GM19239 (cell line): ENCODE measurements at places on chromosomes 1 and 21.
A peak's percentile ranks its signal among the peaks of the same experiment; 100 is the strongest.

GRCh38 chr1:245213066-245213831, 58.5 kb downstream of the KIF26B start:
- no peak for DNase-seq

- DNase-seq, result no peak
Measured at GRCh38 chr1:24770881-24771280, 25.6 kb downstream of the CLIC4 start.

DNA sequence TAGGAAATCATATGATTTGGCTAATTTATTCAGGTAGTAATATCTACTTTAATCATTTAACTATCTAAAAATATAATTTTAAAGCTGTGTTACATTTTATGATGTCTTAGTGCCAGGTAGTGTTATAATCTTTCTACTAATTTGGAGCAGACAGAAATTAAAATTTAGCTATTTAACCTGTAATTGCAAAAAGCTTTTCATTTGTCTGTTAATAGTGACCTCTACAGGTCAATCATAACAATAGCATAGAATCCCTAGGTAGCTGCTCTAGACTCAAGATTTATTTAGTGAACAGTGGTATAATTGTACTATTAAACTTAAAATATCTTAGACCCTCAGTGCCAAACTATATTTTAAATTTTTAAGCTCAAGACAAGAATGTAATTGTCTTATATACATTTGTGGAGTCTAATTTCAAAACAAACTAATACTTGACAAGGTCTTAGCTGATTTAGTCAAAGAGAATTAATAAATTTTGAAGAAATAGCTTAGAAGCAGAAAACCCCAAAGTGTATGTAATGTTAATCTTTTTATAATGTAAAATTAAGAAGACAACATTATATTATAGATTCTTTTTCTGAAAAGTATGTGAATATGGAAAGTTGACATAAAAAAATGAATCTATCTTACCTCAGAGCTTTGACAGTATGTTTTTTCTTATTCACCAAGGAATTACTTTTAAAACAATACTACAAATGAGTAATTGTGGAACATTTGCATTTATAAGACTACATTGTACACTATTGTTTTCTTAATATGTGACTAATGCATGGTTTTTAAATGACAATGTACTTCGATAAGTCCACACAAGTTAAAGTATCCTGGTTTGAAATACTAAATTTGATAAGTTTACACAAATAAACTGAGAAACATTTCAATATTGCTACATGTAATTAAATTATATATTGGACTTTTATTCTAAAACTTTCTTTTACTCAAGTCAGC, 64.1 kb upstream of the RNPC3 start:
- DNase-seq, result no peak

DNA sequence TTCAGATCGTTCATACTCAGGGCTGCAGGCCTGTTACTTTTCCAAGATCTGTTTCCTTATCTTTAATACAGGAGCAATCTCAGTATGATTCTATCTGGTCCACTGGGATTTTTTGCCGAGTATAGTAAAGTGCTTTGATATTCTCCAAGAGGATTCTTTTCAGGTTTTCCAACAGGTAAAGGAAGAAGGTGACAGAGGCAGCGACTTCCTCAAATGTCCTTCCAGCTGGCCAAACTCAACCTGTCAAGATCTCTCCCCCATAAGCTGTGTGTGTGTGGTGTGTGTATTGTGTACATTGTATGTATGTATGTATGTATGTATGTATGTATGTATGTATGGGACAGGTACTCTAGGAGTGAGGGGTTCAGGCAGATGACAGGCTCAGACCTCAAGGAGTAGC, 1.1 kb downstream of the AKR1A1 start:
- DNase-seq, result no peak

- DNase-seq, result no peak
Measured at GRCh38 chr1:74908131-74908530, 175.2 kb downstream of the TYW3 start.

- no peak for DNase-seq
Measured at GRCh38 chr21:42554251-42554961, 40.8 kb downstream of the SLC37A1 start.

DNA sequence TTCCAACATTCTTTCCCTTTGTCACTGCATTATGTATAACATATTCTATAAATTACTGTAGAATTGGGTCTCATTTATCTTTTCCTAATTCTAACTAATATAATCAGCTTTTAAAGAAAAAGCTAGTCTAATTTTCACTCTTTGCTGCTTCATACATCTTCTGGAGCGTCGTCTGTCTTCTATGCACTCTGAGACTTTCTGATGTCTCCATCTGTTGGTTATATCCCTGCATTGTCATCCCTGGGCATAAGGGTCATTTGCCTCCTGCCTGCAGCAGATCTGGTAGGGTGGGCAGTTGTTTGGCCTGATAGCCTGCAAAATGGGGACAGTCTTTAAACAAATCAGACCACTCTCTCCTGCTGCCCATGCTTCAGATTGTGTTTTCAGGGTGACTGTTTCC, 40.8 kb upstream of the DYNLT5 start:
- DNase-seq, result no peak

GRCh38 chr1:234842726-234843641, 233.0 kb upstream of the IRF2BP2 start:
- DNase-seq, result peak; percentile 33

- no peak for DNase-seq
Measured at GRCh38 chr1:72485801-72486200, 203.5 kb upstream of the NEGR1 start.

DNA sequence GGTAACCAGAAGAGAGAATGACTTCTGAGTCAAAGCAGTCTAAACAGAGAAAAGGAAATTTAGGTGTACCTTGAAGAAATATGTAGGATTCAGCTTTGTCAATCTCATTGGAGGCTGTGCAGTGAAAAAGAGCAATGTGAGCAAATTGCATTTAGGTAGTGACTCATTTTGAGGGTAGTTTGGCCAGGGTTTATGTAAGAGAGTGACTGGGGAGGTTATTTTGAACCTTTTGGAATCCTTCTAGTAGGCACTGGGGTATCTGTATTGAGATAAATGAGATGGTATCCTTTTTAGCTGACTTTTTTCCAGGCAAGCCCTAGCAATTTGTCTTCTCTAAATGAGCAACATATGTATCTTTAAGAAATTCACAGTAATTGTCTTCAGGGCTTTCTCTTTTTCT, 95.9 kb downstream of the DISP1 start:
- no peak for DNase-seq

- no peak for DNase-seq
Measured at GRCh38 chr1:67830928-67831830, 2.1 kb downstream of the GNG12 start.

DNA sequence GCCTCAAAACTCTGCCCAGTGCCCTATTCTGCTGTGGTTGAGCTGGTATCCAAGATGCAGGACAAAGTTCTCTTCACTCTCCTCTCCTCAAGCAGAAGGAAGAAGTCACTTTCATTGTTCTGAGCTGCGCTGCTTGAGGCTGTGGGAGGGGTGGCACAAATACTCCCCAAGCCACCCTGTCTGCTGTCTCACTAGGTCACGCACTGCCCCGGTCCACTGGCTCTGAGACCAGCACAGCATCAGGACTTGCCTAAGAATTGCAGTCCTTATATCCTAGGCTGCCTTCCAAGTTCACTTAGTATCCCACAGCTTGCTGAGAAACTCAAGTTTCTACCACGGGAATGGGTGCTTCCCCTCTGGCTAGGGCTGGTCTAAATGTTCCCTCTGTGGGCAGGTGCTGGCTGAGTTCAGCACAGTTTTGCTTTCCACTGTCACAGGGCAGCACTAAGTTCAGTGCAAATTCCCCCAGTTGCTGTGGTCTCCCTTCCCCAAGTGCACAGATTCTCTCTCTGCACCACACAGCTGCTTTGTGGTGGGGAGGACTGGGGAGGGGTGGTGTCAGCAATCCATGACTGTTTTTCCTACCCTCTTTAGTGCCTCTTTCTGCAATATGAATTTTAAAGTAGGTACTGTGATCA, 32.4 kb downstream of the SLC9C2 start:
- no peak for DNase-seq

DNA sequence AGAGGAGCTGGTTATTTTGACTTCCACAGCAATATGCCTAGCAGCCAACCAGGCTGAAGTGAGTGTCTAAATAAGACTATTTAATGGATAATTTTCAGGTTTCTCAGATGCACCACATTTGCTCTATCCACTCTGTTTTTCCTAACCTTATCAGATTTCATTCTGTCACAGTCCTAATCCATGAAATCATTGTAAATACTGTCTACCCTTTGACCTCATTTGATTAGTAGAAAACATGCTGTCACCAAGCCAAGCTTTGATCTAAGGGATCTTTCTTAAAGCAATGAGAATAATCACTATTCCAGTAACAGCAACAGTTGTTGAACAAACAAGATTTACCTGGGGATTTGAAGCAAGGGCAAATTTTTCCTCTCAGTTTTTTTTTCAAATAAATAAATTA, 595.6 kb downstream of the LTN1 start:
- no peak for DNase-seq

GRCh38 chr1:31593770-31594632, 17.7 kb downstream of the TINAGL1 start:
- peak; percentile 80 for DNase-seq

DNA sequence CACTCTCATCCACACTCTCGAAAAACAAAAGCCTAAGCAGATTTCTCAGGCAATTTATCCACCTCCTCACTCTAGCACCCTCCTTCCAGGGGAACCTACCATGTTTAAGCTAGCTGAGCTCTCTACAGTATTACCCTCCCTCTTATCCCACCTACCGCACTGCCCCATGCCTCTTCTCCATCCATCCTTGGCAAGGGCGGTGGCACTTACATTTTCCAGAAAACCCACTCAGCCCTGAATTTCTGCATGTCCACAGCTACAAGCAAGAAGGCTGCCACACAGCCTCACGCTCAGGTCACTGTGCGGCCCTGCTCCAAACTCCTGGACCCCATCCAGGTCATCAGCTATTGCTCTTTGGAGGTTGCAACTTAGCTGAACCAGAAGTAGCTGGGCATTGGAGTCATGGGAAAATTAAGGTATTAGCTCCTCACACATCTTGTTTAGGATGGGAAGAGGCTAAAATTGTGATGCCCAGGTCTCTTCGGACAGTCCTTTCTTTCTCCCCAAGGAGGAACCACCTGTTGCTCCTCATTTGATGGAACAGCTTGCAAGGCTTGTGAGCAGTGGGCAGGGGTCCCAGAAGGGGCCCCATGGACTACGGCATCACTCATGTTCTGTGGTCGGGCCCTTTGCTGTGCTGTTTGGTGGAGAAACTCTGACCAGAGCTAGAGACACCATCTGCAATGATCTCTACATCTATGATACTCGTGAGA, 1.1 kb downstream of the KLHDC9 start:
- DNase-seq, result no peak

- DNase-seq, result no peak
Measured at GRCh38 chr1:29812408-29813135, 576.2 kb downstream of the PTPRU start.

DNA sequence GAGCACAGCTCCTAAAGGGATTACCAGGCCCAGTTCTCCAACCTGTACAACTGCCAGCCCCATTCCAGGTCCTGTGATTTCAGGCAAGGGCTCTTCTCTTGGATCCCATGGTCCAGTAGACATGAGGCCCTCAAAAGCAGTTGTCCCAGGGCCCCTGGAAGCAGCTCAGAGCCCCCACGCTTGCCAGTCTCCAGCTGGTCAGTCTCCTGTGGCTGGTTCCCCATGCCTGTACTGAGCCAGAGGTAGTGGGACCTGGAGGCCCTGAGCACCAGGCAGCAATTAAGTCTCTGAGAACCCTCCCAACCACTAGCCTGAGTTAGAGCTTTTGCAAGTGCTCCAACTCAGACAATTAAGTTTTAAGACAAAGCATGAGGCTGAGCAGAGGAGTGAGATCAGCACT, 36.9 kb downstream of the CDC42BPA start:
- no peak for DNase-seq

DNA sequence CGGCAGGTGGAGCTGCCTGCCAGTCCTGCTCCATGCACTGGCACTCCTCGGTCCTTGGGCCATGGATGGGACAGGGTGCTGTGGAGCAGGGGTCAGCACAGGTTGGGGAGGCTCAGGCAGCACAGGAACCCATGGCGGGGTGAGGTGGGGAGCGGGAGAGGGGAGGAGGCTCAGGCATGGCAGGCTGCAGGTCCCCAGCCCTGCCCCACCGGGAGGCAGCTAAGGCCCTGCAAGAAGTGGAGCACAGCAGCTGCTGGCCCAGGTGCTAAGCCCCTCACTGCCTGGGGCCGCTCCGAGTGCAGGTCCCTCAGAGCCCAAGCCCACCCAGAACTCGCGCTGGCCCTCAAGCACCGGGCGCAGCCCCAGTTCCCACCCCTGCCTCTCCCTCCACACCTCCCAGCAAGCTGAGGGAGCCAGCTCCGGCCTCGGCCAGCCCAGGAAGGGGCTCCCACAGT, 691 bp upstream of the GBP5 start:
- DNase-seq, result no peak

- DNase-seq, result no peak
Measured at GRCh38 chr1:243796016-243796415, 54.0 kb downstream of the AKT3 start.

DNA sequence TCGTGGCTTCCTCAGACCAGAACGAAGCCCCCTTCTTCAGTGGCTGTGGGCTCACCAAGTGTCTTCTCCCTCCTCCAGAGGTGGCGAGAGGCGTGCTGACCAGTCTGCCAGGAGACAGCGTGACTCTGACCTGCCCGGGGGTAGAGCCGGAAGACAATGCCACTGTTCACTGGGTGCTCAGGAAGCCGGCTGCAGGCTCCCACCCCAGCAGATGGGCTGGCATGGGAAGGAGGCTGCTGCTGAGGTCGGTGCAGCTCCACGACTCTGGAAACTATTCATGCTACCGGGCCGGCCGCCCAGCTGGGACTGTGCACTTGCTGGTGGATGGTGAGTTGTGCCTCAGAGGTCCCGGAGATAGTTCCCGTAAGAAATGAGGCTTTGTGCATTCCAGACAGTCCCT, 24.0 kb downstream of the IL6R start:
- DNase-seq, result no peak

DNA sequence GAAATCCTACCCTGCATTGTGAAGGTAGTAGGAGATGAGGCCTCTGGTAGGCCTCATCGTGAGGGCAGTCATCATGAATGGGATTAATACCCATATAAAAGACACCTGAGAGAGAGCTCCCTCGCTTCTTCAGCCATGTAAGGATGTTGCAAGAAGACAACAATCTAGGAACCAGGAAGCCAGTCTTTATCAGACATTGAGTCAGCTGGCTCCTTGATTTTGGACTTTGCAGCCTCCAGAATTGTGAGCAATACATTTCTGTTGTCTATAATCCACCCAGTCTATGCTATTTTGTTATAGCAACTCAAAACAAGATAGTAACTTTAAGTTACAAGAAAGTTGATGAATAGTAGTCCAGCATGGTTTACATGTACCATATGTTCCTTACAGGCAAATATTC, 208.5 kb downstream of the KCNT2 start:
- no peak for DNase-seq

DNA sequence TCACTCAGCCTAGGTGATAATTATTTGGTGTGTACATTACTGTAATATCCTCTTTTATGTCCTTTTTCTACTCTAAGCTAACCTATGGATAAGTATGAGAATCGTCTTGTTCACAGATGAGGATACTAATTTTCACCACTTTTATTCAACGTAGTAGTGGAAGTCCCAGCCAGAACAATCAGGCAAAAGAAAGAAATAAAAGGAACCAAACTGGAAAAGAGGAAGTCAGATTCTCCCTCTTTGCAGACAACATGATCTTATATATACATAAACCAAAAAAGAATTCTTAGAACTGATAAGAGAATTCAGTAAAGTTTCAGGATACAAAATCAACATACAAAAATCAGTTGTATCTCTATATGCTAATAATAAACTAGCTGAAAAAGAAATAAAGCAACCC, 12.6 kb upstream of the RGL1 start:
- DNase-seq, result no peak
